A549 treated with GW870086 at 1 μM for 4 hours (cell line): ENCODE measurements at places on chromosomes 1 and 21. TPM values are rescaled to one million over a fixed set of nuclear protein-coding genes. Genes with fewer than 3 reads are reported as not detected.

TOR3A gene
- total RNA-seq: 40.3 to 45.8 TPM (median 43.2 TPM) in 5 replicates

MX1 gene
- 1.4 to 2.4 TPM (median 1.7 TPM) in 5 replicates for total RNA-seq

ZMYND12 gene
- 0.37 to 0.49 TPM (median 0.40 TPM) in 4 of 5 replicates, not detected in the other for total RNA-seq

SMIM11 gene
- 12.3 to 22.5 TPM (median 18.4 TPM) in 5 replicates for total RNA-seq

FCAMR gene
- total RNA-seq: not detected in 5 replicates

OR2T33 gene
- total RNA-seq: not detected in 5 replicates

TNNT2 gene
- total RNA-seq: 0.13 to 0.39 TPM in 2 of 5 replicates, not detected in the others

ANKRD34A gene
- total RNA-seq: 0.17 to 0.37 TPM (median 0.21 TPM) in 5 replicates

KPRP gene
- total RNA-seq: 0.07 TPM in 1 of 5 replicates, not detected in the others

LAPTM5 gene
- 0.08 to 0.48 TPM (median 0.36 TPM) in 5 replicates for total RNA-seq

SLAMF8 gene
- total RNA-seq: 0.03 to 0.08 TPM (median 0.06 TPM) in 3 of 5 replicates, not detected in the others

UTP11 gene
- total RNA-seq: 41.0 to 64.8 TPM (median 45.2 TPM) in 5 replicates

RAD54L gene
- total RNA-seq: 9.5 to 12.4 TPM (median 10.4 TPM) in 5 replicates

CHIA gene
- not detected in 5 replicates for total RNA-seq

EYA3 gene
- total RNA-seq: 6.0 to 6.7 TPM (median 6.6 TPM) in 5 replicates

EFNA3 gene
- 6.9 to 11.0 TPM (median 10.3 TPM) in 5 replicates for total RNA-seq

MROH7 gene
- not detected in 5 replicates for total RNA-seq

AMPD1 gene
- total RNA-seq: not detected in 5 replicates

PARK7 gene
- 340 to 393 TPM (median 344 TPM) in 5 replicates for total RNA-seq

CYP4Z1 gene
- total RNA-seq: not detected in 5 replicates

TLR5 gene
- total RNA-seq: 0.05 to 0.58 TPM (median 0.24 TPM) in 5 replicates

CD1E gene
- total RNA-seq: not detected in 5 replicates

LRRC3 gene
- 1.2 to 2.1 TPM (median 1.9 TPM) in 5 replicates for total RNA-seq
